Activated CD4-positive, alpha-beta T cell treated with anti-CD3 and anti-CD28 coated beads for 36 hours (primary cell): ENCODE measurements at places on chromosomes 16 and 17. TPM values are rescaled to one million over a fixed set of nuclear protein-coding genes. Genes with fewer than 3 reads are reported as not detected.

The CCDC200 gene
- total RNA-seq, result not detected

DNA sequence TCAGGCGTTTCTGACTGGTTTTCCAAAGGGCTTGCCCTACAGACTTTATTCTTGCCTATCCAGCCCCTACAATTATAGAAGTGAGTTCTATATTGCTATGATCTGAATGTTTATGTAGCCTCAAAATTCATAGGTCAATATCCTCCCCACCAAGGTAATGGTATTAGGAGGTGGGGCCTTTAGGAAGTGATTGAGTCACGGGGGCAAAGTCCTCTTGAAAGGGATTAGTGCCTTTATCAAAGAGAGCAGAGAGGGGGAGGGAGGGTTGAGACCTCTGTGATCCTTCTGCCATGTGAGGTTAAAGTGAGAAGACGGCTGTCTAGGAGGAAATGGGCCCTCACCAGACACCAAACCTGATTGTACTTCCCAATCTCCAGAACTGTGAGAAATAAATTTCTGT is 931 bp upstream of the CPHXL start:
- no peak overlapping the region for H3K4me3 ChIP-seq
- H3K27me3 ChIP-seq, result no peaks in the 10 kb centered on the region
- no peak for DNase-seq
- H3K27ac ChIP-seq, result no peak overlapping the region
- H3K36me3 ChIP-seq, result no peaks in the 10 kb centered on the region

GRCh38 chr17:77449908-77450741 is 309.4 kb downstream of the SEC14L1 start:
- H3K4me1 ChIP-seq, result peaks cover 51% of the 10 kb centered on the region
- peak overlapping the region; percentile 95 for H3K27ac ChIP-seq
- H3K36me3 ChIP-seq, result peaks cover 66% of the 10 kb centered on the region
- no peaks in the 10 kb centered on the region for H3K27me3 ChIP-seq

The PYDC1 gene
- not detected for total RNA-seq

The KRT31 gene
- not detected for total RNA-seq

DNA sequence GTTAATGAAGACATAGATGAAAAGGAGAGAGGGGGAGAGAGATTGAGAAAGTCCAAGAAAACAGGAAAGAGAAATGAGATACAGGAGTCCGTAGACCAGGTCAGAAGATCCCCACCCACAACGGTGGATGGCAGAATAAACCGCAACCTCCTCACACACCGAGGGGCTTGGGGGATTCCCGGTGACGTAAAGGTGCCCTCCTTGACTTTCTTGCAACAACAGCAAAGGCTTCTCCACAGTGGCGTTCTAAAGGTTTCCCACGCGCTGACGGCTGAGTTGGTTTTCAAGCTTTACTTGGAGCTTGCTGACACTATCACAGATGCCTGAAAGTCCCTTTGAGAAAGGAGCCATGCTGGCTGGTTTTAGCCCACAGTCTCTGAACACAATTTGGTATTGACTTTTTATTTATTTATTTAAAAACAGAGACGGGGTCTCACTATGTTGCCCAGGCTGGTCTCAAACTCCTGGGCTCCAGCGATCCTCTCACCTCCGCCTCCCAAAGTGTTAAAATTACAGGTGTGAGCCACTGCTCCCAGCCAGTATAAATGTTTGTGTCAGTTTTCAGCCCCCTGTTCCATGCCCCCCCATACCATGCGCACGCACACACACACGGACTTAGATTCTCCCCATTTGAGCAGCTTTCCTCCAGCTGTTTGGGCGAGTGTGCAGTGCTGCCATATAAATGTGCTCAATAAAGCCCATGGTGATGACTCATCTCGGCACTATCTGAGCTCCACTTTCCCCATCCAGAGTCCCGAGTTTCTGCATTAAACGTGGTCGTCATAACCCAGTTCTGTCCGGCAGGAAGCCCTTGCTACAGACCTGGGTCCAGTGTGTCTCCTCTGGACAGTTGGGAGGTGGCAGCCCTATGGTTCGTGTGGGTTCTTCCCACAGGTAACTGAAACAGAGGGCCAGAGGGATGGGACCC is 33.0 kb upstream of the SEC14L1 start:
- peaks cover 10% of the 10 kb centered on the region for H3K36me3 ChIP-seq
- no peak for DNase-seq
- peaks cover 15% of the 10 kb centered on the region for H3K4me1 ChIP-seq
- no peak overlapping the region for H3K27ac ChIP-seq

DNA sequence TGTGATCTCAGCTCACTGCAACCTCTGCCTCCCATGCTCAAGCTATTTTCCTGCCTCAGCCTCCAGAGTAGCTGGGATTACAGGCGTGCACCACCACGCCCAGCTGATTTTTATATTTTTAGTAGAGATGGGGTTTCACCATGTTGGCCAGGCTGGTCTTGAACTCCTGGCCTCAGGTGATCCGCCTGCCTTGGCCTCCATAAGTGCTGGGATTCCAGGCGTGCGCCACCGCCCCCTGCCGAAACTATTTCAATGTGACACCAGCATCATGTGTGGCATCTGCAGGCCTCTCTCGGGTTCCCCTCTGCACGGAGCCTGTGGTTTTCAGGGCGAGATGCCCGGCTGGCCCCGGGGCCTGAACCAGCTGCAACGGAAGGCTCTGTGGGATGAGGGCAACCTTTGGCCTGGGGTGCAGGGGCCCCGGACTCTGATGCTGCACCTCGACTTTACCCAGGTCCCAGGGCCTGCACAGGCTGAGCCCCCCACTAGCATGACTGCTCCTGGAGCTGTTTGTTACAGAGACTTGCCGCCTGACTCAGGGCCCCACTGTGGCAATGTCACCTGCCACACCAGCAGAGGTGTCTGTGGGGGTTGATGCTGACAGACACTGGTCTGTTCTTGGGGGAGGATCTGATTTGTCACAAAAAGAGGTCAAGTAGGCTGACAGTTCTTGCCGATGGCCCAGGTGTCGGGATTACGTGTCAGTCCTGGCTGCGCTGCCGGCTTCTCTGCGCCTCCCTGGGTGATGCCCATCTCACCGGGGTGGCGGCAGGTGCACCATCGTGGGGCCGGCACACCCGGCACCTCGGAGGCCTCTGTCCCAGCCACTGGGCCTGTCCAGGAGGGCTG is 8.6 kb upstream of the TEX19 start:
- peaks cover 6% of the 10 kb centered on the region for H3K4me1 ChIP-seq
- peaks cover 10% of the 10 kb centered on the region for H3K27me3 ChIP-seq
- no peak overlapping the region for H3K27ac ChIP-seq
- no peaks in the 10 kb centered on the region for H3K36me3 ChIP-seq
- no peak overlapping the region for H3K4me3 ChIP-seq

DNA sequence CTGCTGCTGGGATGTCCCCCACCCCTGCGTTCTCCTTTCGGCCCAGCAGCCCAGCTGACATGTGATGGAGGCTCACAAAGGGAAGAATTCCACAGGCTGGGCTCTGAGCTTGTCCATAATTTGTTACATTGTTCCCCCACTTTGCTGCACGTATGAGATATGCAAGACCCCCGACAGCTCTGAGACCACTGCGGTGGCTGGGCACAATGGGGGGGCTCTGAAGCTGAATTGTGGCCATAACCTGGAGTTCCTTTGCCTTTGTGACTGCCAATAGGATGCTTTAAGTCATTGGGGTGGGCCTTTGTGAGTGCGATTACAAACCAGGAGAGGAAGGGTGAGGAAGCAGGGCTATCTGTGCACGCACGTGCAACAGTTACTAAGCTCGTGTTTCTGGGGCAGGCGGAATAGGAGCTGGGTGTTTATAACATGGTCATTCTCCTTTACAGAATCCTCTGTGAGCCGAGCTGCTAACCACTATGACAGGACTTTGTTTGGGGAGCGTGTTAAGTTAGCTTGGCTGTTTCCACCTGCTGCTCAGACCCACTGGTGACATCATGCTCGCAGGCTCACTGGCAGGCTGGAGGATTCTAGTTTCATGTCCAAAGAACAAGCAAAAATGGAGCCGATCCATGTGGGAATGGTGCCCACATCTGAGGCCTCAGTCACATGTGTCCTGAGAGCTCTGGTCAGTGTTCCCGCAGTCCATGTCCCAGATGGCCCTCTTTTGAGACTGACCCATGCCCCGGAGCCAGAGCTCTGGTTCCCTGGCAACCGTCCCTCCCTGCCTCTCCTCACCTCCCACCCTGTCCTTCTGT is 208.3 kb upstream of the SALL1 start:
- no peaks in the 10 kb centered on the region for H3K4me1 ChIP-seq
- no peaks in the 10 kb centered on the region for H3K27me3 ChIP-seq
- H3K4me3 ChIP-seq, result no peak overlapping the region
- no peaks in the 10 kb centered on the region for H3K36me3 ChIP-seq
- DNase-seq, result no peak

The C16orf74 gene
- 0.23 TPM for total RNA-seq

- no peak for DNase-seq
- no peaks in the 10 kb centered on the region for H3K4me1 ChIP-seq
- no peak overlapping the region for H3K4me3 ChIP-seq
- no peak overlapping the region for H3K27ac ChIP-seq
These were observed 15.6 kb downstream of the QPRT start for GRCh38 chr16:29694384-29695195.

- H3K4me1 ChIP-seq, result no peaks in the 10 kb centered on the region
- peaks cover 20% of the 10 kb centered on the region for H3K36me3 ChIP-seq
- H3K27ac ChIP-seq, result no peak overlapping the region
- DNase-seq, result no peak
These were observed 37.1 kb downstream of the LCMT1 start for GRCh38 chr16:25148568-25149215.
